ENCODE measurements at places on chromosomes 1 and 21.

- DNase-seq: no peak
These were observed 81.2 kb downstream of the SIPA1L2 start for GRCh38 chr1:232548691-232549090.

DNA sequence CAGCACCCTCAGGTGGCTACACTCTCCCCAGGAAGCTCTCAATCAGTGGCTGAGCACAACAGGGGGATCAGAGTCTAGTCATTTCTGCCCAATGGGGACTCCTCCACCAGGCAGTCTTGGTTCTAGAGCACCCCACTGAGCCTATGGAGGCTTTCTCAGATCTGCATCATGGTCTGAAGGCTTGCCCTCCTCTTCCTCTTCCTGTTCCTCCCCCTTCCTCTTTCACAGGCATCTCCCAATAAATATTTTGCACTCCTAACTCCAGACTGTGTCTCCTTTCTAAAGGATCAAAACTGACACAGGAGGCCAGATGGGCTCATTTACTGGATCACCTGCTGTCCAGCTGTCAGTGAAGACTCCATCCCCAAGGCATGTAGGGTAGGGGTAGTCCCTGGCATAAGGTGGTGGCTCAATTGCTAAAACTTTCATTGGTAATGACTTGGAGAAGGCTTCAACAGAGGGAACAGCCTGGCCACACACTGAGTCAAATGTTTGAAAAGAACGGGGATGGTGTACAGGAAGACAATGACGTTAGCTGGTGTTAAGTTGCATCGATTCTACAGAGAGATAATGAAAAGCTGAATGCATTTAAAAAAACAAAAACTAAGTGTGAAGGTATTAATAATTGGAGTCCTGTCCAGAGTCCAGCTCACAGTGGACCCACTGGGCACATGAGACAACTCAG lies 84.2 kb upstream of the SLC2A1 start:
- DNase-seq: no peak

DNA sequence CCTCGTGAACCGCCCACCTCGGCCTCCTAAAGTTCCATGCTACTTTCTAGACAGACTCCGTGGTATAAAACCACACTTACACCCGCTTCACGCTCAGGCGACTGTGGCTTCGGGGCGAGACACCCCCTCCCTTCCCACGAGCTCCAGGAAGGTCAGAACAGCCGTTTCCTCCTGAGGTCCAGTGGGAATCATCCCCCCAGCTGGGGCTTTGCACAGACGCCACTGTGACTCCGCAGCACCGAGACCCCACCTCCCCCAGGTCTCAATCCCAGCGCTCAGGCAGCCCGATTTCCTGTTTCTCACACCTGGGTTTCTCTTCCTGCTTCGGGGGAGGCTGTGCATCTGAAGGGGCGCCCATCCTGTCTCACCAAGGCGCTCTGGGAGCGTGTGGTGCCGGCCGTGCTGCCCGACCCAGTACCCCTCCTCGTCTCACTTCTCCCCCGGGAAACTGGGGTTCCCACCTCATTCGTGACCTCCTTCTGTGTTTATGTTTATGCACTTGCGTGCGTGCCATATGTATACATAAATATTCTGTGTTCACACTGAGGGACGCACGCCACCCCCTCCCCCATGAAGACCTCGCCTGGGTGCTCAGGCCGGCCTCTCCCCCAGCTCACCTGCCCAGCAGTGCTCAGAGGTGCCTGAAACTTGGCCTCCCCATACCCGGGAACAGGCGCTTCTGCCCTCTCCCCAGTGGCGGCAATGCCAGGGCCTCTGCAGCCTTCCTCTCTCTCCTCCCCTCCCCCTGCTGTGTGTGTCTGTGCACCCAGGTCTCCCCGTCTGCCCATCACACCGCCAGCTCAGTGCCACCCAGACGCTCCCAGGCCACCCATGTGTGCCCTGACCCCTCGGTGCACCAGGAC lies 14.6 kb downstream of the SLC35E2B start:
- DNase-seq: no peak

GRCh38 chr21:23111070-23111600 lies 2112.9 kb downstream of the NCAM2 start:
- DNase-seq: no peak

- peak; percentile 93 for DNase-seq
These were observed 5.5 kb upstream of the RNF223 start for GRCh38 chr1:1079408-1080121.

DNA sequence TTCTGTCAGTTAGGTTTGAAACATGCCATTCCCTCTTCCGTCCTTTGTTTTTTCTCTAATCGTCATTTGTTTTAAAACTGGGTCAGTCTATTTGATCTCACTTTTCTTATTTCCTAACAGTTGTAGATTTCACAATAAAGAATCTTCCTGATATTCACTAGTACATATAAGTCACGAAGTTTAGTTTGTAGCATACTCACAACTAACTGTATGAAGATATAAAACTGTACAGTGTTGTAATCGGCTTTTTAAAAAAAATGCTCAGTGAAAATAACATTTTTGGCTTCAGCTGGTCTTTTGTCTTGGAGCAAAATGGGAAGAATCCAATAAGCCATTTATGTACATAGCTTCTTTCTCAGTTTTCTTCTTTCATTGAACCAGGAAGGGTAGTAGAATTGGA lies 78.3 kb downstream of the NCAM2 start:
- DNase-seq: no peak

- no peak for DNase-seq
These were observed 37.6 kb downstream of the FCRL2 start for GRCh38 chr1:157739229-157739901.

DNA sequence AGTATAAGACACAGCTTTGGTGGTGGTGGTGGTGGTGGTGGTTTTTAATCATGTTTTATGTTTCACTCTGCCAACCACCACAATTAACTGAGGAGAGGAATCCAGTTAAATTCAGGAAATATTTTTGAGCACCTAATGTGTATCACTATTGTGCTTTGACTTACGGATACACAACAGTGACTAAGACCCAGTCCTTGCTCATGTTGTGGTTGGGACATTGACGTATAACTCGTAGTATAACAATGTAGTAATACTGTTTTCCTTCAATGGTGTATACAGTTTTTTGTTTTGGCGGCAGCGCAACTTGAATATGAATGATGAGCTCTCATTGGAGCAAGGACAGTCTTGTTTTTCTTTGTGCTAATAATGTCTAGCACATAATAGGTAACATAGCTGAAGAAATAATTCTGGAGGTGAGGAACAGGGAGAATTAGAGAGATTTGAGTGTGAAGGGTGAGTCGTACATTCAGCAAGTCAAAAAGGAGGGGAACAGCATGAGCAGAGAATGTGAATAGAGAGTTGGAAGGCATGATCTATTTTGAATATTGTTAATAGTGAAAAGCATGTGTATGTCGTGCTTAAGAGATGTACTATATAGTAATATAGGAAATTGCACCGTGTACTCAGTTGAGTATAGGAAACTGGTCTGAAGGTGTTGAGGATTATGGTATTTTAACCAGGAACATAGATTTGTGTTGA lies 5.5 kb downstream of the CACYBP start:
- DNase-seq: no peak

GRCh38 chr1:230150615-230151014 lies 83.6 kb downstream of the GALNT2 start:
- DNase-seq: no peak

- no peak for DNase-seq
These were observed 9.9 kb downstream of the TRIM67 start for GRCh38 chr1:231171623-231172197.

DNA sequence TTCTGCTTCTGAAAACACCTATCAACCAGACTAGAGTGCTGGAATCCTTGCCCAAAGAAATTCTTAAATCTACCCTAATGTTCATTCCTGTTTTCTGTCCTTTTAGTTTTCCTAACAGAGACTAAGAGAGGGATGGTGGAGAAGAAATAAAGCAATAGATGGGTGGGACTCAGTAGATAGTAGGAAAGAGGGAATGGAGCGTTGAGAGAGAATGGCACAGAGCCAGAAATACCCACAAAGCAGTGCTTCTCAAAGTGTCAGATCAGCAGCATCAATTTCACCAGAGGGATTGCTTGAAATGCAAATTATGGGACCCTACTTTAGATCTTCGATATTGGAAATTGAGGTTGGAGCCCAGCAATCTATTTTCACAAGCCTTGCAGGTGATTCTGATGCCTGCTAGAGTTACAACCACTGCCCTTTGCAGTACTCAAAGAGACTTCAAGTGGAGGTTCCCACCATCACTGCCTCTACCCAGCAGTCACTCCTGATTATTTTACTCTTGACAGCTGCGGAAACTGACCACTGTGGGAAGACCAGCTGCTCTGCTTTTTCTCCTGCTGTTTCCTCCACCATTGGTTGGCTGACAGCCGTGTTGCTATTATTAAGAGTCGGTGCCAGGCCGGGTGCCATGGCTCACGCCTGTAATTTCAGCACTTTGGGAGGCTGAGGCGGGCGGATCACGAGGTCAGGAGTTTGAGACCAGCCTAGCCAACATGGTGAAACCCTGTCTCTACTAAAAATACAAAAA lies 11.4 kb upstream of the PRPF3 start:
- no peak for DNase-seq

- DNase-seq: no peak
These were observed 16.3 kb downstream of the CNIH3 start for GRCh38 chr1:224632381-224632871.

Data from AG08395 (cell line).